ENCODE measurements at places on chromosomes 5 and 9.

DNA sequence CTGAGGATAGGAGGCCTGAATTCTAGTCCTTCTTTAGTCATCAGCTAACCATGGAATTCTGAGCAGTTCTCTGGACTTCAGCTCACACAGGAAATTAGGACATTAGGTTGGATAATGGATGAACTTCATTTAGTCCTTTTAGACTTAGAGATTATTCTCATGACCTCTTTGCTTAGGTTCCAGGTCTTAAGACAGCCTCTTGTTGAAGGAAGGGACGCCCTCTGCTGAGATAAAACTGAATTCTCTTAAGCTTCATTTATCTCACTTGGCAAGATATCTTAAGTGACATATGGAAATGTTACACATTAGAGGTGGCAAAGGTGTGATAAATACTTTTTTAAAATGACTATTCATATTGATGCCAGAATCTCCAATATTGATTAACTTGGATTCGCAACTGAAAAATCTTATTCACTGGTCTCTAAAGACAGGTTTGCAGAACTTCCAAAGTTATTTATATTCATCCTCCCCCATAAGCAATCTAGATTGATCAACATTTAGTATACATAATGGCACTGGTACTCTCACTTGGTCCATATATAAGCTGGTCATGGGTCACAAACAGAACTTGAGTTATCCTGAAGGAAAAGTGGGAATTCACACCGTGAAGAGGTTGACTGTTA lies 16.9 kb upstream of the ZNF366 start:
- DNase-seq, result peak; percentile 86

DNA sequence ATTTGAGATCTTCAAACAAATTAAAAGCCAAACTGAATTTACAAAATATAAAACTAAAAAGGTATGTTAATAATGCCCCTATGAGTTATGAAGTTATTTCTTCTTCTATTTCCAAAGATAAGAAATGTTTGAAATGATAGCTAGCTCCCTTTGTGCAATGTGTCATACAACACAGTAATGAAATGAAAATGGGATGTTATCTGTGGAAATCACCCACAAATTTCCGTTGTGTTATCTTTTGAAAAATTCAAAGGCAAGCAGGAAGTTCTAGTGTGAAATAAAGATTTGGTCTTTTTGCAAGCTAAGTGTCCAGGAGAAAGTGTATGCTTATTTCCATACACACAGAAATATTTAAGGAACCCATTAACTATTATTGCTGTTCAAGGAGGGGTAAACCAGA lies 375.3 kb upstream of the PRR16 start:
- DNase-seq, result no peak

DNA sequence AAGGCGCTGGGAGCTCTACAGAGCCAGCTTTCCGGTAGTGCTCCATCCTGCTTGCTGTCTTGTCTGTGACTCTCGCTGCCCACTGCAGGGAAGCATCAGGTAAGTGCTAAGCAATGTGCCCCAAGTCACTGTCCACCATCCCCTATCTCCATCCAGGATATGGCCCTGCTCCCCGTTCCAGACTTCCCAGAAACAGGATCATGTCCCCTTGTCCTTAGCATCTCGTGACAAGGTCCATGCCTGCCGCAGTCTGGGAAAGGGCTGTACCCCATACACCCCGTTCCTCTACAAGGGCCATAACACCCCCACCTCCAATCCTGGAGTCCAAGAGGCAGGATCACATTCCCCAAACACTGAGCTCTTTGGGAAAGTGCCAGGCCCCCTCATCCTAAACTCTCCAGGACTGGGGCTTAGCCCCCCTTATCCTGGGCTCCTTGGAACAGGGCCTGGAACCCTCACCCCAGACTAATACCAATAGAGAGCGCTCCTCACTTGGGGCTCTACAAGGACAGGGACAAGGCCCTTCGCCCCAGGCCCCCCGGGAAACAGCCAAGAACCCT lies 566 bp downstream of the RPP25L start:
- DNase-seq, result no peak

GRCh38 chr5:53908757-53909156 lies 348.3 kb downstream of the NDUFS4 start:
- no peak for DNase-seq

DNA sequence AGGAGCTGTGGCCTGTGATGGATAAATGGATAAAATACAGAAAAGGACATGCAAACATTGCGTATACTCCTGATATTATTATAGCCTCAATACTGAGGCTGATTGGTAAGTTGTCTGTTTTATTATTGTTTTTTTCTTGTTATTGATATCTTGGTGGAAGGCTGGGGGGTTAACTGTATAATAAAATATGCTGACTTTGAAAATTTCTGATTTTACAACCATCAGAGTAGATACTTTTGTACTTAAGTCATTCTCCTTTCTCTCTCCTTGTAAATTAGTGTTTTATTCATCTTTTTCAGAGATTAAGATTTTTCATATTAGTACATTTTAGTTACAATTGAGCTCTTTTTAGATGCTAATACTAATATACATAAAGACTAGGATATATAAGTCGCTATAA lies 53.5 kb downstream of the ICE1 start:
- DNase-seq, result no peak

DNA sequence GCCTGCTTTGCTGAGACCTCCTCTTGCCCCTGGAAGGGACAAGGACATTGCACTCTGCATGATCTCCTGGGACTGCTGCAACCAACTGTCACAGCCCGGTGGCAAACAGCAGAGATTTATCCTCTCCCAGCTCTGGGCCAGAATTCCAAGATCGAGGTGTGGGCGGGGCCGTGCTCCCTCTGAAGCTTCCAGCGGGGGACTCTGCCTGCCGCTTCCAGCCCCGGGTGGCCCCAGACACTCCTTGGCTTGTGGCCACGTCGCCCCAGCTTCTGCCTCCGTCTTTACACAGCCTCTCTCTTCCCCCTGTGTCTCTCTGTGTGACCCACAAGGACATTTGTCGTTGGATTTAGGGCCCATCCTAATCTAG lies 67.1 kb downstream of the COL5A1 start:
- no peak for DNase-seq

DNA sequence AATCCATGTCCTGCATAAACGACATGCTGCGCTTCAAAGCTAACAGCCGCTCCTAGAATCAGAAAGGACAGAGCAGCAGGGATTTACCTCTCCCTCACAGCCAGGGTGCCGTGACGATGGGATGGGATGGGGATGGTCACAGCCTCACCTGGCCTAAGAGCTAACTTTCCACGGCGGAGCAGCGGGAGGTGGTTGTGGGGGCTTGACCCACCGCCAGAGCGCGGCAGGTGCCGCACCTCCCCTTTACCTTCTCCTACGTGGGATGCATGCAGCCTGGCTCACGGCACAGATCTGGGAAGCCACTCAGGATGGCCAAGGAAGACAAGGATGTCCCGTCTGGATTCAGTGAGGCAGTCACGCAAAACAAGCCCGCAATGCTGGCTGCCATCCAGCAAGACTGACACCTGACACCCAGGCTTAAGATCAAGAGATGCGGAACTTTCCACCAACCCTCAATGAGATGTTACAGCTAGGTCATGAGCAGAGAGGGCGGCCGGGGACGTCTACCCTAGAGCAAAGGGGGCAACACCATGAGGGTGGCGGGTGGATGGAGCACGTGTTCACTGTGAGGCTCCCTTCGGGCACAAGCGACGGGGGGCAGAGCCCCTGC lies 5.8 kb downstream of the BRD9 start:
- no peak for DNase-seq

DNA sequence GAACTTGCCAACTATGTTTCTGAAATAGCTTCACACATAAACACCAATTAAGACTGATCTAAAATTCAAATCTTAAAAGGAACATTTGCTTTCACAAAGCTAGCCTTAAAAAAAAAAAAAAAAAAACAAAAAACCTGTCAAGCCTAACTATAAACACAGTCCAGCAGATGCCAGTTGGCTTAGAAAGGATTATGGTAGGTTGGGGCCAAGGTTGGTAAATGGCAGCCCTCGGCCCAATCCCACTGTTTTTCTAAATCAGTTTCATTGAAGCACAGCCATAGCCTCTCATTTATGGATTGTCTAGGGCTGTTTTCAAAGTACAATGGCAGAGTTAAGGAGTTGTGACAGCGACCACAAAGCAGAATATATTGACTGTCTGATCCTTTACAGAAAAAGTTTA lies 75.7 kb upstream of the FRRS1L start:
- DNase-seq, result no peak

- peak; percentile 2 for DNase-seq
These were observed at the start of gene PCDHB3 for GRCh38 chr5:141100243-141100805. TSS of gene PCDHB3 (plus strand) at chr5:141100473. CDS start at chr5:141100650, 177 bp downstream.

DNA sequence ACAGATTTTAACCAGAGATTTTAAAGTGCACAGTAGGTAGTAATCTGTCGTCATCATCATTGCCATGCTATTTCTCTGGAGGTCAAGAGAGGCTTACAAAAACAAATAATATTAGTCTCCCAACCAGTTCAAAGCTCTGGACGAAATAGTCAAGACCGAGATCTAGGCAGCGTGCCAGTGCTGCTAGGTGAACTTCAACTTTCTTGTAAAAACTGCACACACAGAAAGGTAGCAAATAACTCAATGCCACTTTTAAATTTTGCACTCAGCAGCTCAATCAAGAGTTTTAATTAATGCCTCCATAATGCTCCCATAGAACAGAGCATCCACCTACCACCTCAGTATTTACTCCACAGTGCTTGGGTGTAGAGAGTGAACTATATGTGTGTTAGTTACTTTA lies 656.8 kb downstream of the IRX1 start:
- DNase-seq, result no peak

- peak; percentile 86 for DNase-seq
These were observed 351.1 kb upstream of the RIOK2 start for GRCh38 chr5:97534166-97534565.

- no peak for DNase-seq
These were observed 28.0 kb upstream of the NPR3 start for GRCh38 chr5:32683125-32683524.

GRCh38 chr5:35236770-35237169 lies 6.5 kb upstream of the PRLR start:
- no peak for DNase-seq

GRCh38 chr9:36298566-36298965 lies 40.3 kb upstream of the GNE start:
- DNase-seq, result no peak

- DNase-seq, result no peak
These were observed 176.5 kb upstream of the MAP3K1 start for GRCh38 chr5:56638768-56639238.

GRCh38 chr5:122674385-122674784 lies 100.5 kb upstream of the SNX2 start:
- no peak for DNase-seq

GRCh38 chr9:14159440-14160216 lies 154.3 kb downstream of the NFIB start:
- DNase-seq, result no peak

DNA sequence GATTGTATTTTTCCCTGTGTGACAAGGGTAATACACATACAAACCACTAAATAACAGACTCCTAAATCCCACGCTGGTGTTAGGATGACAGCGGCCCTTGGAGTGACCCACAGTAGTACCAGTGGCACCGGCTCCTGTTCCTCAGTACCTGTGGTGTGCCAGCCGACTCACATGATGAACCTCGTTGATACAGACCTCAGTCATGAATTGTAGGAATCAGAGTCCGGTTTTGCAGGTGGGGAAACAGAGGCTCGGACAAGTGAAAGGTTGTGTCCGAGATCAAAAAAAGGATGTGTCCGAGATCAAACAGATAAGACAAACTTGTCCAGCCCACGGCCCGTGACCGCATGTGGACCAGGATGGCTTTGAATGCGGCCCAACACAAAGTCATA lies 78.0 kb downstream of the AMBP start:
- no peak for DNase-seq

GRCh38 chr5:174204535-174205313 lies 159.2 kb downstream of the NSG2 start:
- no peak for DNase-seq

DNA sequence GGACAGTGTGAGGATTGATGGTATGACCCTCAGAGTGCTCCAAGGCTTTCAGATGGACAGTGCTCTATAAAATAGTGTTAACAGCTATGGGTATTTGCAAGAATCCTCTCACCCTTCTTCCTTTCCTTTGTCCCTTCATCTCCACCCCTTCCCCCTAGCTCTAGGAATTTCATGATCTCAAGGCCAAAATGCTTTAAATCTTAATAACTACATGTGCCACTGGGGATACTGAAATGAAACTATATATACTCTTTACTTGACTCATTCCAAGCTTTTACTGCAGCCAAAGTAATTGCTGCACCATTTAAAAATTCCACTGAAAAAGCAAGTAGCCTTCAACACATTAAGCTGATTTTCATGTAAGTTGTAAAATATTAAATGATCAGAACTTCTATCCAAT lies 361.6 kb upstream of the SLC30A5 start:
- DNase-seq, result no peak

- no peak for DNase-seq
These were observed 22.9 kb downstream of the DNAH5 start for GRCh38 chr5:13921578-13921977.

DNA sequence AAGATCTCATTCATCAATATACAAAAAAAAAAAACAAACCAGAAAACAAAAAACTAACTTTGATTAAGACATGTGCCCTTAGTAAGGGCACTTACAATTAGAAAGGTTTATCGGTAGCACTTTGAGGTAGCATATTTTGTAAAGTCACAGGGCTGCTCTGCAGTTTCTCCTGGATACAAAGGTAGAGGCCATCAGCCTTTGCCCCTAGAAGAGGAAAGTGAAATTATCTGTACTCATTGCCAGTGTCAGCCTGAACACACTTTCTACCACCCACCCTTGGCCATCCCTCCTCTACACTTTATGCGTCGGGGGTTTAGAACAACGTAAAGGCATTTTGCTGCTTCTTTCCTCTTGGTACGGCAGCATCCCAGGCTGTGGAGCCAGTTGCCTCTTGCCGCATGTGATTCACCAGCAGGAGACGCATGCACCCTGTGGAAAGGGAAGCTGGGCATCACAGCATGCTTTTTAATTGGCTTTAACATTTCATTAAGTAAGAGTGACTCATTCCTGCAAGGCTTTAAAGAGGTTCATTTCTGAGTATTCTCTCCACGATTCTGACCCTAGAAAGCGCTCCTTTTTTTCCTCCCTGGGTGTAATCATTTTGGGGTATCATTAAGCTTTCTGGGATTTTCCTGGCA lies 84.6 kb downstream of the CEMIP2 start:
- no peak for DNase-seq

DNA sequence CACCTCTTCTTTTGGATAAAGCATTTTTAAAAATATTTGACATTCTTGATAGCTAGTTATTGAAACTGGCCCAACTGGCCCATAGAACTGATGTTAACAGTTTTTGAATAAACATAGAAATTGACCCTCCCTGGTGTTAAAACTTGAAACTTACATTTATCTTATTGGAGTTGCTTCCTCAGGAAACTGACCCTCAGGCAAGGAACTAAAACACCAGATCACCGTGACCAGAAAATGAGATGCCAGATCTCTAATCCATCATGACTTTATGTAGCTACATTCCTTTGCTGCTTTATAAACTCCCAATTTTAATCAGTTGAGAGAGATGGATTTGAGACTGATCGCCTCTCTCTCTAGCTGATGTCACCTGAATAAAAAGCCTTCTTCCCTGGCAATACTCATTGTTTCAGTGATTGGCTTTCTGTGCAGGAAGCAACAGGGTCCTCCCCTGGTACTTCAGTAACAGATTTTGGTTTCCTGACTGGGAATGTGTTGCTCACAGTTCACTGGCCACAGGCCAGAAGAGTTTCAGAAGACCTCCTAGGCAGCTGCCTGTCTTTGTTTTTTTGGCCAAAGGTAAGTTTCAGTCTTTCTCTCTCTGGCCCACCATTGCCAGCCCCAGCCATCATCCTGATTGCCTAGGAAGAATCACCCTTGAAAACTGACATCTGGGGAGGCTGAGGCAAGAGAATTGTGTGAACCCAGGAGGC lies 212.4 kb downstream of the DTWD2 start:
- DNase-seq, result no peak

Measured in fibroblast of the conjunctiva (primary cell).